Activated CD8-positive, alpha-beta memory T cell treated with anti-CD3 and anti-CD28 coated beads, Interleukin-2, amount 10 ng/mL, durations not matched to agents 7 days and 5 days (primary cell): ENCODE measurements at places on chromosomes 3 and 15. TPM values are rescaled to one million over a fixed set of nuclear protein-coding genes. Genes with fewer than 3 reads are reported as not detected.

DNA sequence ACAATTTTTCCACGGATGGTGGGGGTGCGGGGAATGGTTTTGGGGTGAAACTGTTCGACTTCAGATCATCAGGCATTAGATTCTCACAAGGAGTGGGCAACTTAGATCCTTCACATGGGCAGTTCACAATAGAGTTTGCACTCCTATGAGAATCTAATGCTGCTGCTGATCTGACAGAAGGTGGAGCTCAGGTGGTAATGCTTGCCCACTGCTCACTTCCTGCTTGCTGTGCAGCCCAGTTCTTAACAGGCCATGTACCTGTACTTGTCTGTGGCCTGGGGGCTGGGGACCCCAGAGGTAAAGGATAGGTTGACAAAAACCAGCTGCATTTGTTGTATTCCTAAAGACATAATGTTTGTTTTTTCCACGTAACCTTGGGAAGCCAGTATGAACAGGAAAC, 16.0 kb downstream of the DZIP3 start:
- DNase-seq, result no peak

Gene ANKUB1
- total RNA-seq, result not detected

GRCh38 chr3:129572603-129573002, 29.6 kb downstream of the H1-8 start:
- DNase-seq, result no peak

- no peak for DNase-seq
Measured at GRCh38 chr3:153165261-153165681, 3.2 kb downstream of the RAP2B start.

DNA sequence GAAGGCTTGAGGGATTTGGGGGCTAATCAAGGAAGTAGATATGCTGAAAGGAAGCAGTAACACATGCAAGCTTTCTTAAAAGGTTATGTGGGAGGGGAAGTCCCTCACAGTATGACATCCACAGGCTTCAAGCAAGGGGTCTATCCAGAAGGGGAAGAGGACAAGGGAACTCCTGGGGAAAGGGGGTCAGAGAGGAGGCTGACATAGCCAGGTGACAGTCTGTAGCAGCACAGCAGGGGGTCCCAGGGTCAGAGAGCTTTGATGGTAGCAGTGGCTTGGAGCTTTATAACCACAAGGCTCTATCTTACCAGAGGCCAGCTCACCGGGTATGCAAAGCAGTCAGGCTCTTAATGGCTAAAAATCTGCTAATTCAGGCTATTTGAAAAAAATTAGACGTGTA, 150.6 kb upstream of the NSMCE3 start:
- DNase-seq, result no peak

DNA sequence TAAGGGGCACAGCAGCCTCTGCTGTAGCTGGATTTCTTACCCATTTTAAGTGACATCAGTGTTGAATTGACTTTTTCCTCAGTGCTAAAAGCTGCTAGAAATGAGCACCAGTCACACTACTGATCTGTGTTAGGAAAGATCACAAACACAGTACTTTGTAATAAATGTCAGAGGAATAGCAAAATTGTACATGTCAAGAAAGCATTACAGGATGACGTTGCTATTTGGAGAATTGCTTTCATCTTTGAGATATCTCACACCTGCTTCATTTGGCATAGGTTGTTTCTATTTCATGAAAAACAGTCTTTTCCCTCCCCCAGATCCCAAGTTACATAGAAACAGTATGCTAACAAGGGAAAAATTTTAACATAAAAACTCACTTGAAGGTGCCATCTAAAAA, 77.8 kb downstream of the SLC25A26 start:
- no peak for DNase-seq

Gene GOLGA6L4
- total RNA-seq, result 3.6 TPM

Gene LMAN1L
- not detected for total RNA-seq

Gene EPHB1
- 2.2 TPM for total RNA-seq

Gene VGLL3
- total RNA-seq, result not detected

Gene HCLS1
- total RNA-seq, result 305 TPM

DNA sequence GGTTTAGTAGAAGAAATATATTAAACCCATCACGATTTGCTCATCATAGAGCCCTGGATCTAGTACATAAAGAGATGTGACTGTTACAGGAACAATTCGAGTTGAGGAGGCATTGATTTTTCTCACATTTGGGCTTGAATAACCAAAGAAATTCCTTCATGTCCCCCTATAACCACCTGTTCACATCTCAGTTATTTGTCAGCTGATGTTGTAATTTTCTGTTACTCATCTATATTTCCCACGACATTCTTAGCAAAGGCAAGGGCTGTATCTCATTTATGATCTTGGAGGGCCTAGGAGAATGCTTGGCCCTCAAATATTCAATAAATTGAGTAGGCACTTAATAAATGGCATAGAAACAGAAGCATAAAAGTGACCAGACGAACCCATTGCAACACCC, 36.4 kb upstream of the GYG1 start:
- no peak for DNase-seq

Gene SERPINI2
- total RNA-seq, result not detected

- no peak for DNase-seq
Measured at GRCh38 chr3:157131861-157132260, 28.1 kb downstream of the CCNL1 start.

Gene LMLN
- total RNA-seq, result 1.5 TPM

GRCh38 chr3:10292505-10293419, at the start of gene GHRL:
Gene GHRL, minus strand, starts transcription at chr3:10292947. Its CDS starts 2,767 bp downstream, at chr3:10290180.
- DNase-seq, result no peak

Gene SPINT1
- 4.0 TPM for total RNA-seq

- no peak for DNase-seq
Measured at GRCh38 chr3:117853923-117854668, 1144.5 kb downstream of the TUSC7 start.

Gene ELL3
- 1.0 TPM for total RNA-seq

Gene ACVR2B
- total RNA-seq, result 4.6 TPM

DNA sequence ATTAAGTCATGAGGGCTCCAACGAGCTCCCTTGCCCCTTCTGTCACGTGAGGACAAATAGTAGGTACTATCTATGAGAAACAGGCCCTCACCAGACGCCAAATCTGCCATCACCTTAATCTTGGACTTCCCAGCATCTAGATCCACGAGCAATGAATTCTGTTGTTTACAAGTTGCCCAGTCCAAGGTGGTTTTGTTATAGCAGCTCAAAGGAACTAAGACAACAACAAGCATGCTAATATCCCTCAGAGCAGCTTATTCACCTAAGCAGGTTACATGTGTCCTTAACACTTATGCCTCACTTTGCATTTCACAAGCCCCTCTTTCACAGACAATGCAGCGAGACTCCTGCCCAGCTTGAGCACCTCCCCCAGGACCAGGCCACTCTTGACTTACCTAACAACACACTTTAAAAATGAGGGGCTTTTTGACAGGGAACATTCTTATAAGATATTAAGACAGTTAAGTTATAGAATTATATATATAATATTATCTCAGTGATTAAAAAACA, 219.5 kb downstream of the PLCH1 start:
- DNase-seq, result no peak

Gene CLDN1
- total RNA-seq, result not detected

Gene KNG1
- not detected for total RNA-seq

GRCh38 chr3:53200501-53201498, 39.8 kb downstream of the PRKCD start:
- DNase-seq, result no peak
